NCI-H1417 treated with DMSO at 0.1 percent for 48 hours (cell line): ENCODE measurements at places on chromosomes 1 and 21.

GRCh38 chr21:20215959-20216358 is 782.2 kb upstream of the NCAM2 start:
- no peak for DNase-seq

DNA sequence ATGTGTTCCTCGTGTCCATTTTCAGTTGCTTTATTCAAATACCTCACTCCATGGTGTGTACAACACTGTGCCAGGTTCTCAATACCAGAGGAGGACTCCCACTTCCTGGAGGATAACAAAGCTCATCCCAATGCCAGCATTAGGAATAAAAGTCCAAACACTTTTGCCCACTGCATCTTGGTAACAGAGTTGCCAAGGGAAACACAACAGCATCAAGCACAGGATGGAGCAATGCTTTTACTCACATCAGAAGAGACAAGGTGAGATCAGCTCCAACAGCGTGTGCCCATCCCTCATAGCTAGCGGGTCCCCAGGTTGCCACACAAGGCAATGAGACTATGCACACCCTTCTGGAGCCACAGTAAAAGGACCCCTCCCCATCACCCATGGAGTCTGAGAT is 2.9 kb downstream of the KRTAP20-4 start:
- DNase-seq = no peak

- no peak for DNase-seq
Observed at GRCh38 chr1:198679535-198680173, 40.8 kb downstream of the PTPRC start.

DNA sequence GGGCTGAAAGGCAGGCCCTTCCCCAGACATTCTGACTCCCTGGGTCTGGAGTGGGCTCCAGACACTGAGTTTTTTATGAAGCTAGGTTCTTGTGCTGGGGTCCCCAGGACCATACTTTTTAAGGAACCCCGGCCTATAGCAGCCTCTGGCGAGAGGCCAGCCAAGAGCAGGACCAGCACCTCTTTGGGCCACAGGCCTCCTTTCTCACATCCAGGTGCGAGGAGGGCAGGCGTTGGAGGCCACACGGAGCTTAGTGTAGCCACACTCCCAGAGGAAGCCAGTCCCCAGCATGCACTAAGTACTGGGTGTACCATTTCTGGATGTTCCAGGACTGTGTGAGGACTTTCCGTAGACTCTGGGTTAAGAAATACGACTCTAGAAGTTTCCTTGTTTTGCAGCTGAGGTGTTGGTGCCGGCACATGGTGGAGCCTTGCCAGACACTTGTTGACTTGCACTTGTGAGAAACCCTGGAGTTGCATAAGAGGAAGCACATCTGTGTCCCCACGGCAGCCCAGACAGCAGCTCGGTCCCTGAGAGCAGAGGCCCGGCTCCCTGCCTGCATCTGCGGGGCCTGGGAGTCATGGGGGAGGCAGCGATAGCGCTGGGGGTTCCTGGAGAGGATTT is 122.2 kb upstream of the VAMP3 start:
- DNase-seq = no peak

DNA sequence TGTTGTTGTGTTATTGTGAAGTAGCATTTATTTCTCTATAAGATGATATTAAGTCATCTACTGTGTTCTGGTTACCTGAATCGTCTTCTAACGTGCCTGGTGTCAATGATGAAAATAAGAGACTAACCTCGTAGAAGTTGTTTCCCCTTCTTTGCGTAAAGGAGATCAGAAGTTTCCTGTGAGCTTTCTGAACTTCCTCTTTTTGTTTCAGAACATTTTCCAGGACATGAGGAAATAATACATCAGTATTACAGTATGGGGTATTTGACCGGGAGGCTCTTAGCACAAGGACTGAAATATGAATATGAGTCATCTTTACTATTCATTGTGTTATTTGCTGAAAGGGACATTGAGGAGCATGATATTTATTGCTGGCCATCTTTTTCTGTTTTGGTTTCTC is 1.3 kb downstream of the ST6GALNAC3 start:
- DNase-seq = no peak

DNA sequence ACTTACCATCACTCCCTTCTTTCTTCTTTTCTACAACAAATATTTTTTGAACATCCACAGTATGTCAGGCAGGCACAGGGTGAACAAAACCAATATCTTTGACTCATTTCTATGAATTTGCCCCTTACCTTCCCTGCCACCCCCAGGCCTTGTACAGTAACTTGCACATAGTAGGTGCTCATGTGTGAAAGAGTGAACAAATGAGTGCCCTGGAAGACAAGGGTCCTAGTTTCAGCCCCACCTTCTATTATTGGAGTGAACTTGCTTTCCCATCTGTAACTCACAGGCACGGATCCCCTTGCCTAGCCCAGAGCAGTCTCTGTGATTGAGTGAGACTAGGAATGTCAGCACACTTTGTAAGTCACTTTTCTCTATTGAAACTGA is 12.8 kb downstream of the ZDHHC18 start:
- DNase-seq = no peak

GRCh38 chr1:112772781-112773180 is 57.6 kb upstream of the PPM1J start:
- DNase-seq = no peak

DNA sequence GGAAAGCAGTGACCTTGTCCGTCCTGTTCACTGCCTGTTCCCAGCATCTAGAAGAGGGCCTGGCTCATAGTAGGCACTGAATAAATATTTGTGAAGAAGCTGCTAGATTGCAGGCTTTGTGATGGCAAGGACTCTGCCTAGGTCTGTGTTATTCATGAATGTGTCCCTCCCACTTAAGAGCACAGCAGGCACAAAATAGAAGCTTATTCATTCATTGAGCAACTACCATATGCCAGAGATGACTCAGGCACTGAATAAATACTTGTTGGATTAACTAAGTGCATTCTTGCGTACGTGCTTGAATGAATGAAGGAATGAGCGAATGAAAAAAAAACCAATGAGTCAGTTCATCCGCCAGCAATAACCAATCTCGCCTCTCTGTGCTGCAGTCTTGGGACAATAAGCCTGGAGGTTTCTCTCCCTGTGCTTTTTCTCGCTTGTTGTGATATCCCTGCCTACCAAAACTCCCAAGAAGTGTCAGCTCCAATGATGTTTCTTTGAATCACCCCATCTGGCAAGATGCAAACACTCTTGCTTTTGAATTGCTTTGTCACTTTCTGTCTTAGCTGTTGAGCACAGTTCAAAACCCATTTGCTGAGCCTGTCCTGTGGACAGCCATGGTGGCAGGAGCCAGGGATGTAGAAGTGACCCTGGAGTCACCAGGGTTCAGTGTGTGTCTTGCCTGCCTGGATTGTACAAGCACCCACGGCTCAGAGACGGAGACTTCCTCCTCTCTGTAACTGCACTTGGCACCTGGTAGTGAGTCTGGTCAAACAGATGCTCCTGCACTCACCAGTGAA is 143.9 kb downstream of the KAZN start:
- DNase-seq = no peak

DNA sequence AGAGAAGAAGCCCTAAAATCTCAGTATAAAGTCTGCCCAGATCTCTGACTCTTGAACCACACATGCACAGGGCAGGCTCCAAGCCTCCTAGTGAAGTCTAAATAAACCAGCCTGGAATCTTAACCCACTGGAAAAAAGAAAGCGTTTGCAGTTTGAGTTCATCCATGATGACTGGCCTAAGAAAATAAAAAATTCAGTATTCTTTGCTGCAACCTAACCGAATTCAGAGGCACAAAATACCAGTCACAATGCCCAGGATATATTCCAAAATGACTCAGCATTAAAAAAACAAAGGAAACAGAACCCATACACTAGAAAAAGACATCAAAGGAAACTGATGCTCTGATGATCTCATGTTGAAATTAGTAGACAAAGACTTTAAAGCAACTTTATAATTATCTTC is 269.2 kb downstream of the SDCCAG8 start:
- DNase-seq = no peak

DNA sequence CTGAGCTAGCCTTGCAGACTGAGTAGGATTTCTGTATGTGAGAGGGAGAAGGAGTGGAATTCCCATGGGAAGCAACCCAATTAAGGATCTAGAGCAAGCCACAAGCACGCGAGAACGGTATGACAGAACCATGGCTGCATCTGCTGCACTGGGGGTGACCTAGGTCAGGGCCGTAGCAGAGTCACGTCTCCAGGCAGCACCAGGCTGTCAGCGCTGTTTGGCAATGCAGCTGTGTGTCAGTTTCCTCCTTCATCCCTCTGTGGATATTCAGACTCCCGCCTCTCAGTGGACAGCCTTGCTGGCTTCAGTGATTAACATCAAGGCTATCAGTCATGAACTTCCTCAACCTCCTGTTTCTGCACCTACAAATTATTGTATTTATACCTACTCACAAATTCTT is 118.1 kb upstream of the PPP2R5A start:
- DNase-seq = no peak

DNA sequence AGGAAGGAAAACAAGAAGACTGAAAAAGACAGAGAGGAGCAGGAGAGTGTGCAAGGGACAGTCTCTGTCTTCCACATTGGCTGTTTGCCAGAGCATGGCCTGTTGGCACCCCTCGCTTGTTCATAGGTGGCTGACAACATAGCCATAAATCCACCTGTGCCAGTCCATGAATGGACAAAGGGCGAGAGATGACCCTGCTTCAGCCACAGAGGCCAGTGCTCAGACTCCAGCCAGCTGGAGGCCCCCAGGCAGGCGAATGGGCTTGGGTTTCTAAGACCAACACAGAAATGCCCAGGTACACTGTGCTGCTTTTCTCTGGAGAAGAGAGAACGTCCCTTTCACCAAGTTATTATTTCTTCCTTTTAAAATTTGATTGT is 60.6 kb downstream of the RIPK4 start:
- no peak for DNase-seq

DNA sequence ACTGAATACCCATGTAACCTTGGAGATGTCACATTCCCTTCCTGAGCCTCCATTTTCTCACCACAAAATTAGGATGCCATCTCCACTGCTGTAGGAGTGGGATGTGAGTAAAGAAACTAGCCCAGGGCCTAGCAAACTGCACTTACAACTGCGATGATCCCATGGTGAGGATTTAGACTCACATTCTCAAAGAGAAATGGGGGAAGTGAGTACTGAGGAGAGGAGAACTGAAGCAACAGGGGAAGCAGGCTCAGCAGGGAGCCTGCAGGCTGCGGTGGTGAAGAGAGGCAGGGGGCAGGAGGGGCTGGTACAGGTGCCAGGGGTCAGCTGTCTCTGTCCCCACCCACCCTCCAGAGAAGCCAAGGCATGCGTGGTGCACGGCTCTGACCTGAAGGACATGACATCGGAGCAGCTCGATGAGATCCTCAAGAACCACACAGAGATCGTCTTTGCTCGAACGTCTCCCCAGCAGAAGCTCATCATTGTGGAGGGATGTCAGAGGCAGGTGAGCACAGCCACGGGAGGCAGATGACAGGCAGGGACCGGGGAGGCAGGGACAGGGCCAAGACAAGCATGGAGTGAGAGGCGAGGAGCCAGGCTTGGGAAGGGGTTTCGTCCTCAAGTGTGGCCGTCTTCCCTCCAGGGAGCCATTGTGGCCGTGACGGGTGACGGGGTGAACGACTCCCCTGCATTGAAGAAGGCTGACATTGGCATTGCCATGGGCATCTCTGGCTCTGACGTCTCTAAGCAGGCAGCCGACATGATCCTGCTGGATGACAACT is 16.4 kb upstream of the ATP1A4 start:
- DNase-seq = no peak

GRCh38 chr1:9606458-9606857 is 17.7 kb downstream of the TMEM201 start:
- DNase-seq = no peak

- no peak for DNase-seq
Observed at GRCh38 chr1:99751877-99752504, 14.4 kb downstream of the FRRS1 start.

GRCh38 chr21:15009837-15010363 is 54.9 kb downstream of the NRIP1 start:
- no peak for DNase-seq

- DNase-seq = no peak
Observed at GRCh38 chr1:96554364-96554763, 167.2 kb upstream of the PTBP2 start.

- DNase-seq = peak; percentile 5
Observed at GRCh38 chr1:220680085-220680687, 10.0 kb upstream of the C1orf115 start.

- no peak for DNase-seq
Observed at GRCh38 chr1:175155473-175155856, 37.1 kb downstream of the KIAA0040 start.

DNA sequence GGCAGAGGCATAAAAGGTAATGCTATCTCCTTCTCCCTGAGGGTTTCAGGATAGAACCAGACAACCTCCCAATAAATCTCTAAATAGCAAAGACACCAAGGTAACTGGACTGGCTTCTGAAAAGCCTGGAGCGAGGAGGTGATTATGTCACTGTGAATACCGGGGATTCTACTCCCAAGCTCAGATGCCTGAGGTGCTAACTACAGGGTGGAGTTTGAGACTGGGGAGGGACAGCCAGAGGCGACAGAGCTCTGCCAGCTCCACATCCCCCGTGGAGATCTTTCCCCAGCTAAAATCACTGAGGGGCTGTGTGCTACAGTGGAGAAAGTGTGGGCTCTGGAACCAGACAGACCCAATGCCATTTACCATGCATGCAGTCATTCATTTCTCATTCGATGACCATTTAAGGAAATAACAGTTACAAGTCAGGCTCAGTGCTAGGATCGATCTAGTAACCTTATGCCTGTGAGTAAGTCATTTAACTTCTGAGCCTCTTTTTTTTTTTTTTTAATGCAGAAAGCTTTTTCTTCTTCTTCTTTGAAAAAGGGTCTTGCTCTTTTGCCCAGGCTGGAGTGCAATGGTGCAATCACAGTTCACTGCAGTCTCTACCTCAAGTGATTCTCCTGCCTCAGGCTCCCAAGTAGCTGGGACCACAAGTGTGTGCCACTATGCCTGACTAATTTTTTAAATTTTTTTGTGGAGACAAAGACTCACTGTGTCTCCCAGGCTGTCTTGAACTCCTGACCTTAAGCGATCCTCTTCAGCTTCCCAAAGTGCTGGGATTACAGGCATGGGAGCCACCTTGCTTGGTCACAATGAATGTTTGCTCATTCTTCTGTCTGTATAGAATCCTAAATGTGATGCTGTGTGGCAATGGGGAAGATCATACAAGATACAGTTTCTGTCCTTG is 8.1 kb upstream of the SLC45A3 start:
- no peak for DNase-seq

GRCh38 chr1:165697491-165697880 is 876 bp downstream of the ALDH9A1 start:
- DNase-seq = no peak

GRCh38 chr1:117605164-117605773 is 579 bp upstream of the TENT5C start:
- DNase-seq = no peak

- no peak for DNase-seq
Observed at GRCh38 chr1:15543589-15544568, 17.2 kb downstream of the DNAJC16 start.

GRCh38 chr1:101276818-101277217 is 40.0 kb downstream of the S1PR1 start:
- no peak for DNase-seq

- DNase-seq = no peak
Observed at GRCh38 chr1:17200756-17201155, 4.2 kb upstream of the PADI1 start.

GRCh38 chr1:154941333-154942013 is 5.0 kb upstream of the PMVK start:
- no peak for DNase-seq

GRCh38 chr1:162023547-162024501 is at the start of gene OLFML2B:
TSS of gene OLFML2B (minus strand) at chr1:162023869. CDS start at chr1:162023430, 439 bp downstream.
- DNase-seq = no peak
